ENCODE measurements at places on chromosomes 7 and 10. TPM values are rescaled to one million over a fixed set of nuclear protein-coding genes. Genes with fewer than 3 reads are reported as not detected.

- no peak for DNase-seq
Observed at GRCh38 chr7:137657476-137658189, 189.1 kb downstream of the DGKI start.

DNA sequence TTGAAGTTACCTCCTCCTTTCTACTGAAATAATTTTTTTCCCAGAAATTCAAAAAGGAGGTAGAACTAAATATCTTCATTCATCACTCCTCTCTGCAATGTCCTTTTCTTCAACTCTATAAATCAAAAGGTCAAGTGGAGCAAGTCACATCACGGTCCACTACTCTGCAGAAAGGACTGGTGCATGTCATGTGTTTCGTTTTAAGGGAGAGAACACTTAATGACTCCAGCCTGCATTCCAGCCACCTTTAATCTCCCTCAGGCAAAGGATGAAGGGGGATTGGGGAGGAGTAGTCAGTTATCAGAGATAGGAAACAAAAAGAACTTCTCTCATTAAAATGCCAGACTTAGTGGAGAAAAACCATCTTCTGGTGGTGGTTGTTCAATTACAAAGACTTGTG is 78.9 kb downstream of the ANK3 start:
- no peak for DNase-seq

DNA sequence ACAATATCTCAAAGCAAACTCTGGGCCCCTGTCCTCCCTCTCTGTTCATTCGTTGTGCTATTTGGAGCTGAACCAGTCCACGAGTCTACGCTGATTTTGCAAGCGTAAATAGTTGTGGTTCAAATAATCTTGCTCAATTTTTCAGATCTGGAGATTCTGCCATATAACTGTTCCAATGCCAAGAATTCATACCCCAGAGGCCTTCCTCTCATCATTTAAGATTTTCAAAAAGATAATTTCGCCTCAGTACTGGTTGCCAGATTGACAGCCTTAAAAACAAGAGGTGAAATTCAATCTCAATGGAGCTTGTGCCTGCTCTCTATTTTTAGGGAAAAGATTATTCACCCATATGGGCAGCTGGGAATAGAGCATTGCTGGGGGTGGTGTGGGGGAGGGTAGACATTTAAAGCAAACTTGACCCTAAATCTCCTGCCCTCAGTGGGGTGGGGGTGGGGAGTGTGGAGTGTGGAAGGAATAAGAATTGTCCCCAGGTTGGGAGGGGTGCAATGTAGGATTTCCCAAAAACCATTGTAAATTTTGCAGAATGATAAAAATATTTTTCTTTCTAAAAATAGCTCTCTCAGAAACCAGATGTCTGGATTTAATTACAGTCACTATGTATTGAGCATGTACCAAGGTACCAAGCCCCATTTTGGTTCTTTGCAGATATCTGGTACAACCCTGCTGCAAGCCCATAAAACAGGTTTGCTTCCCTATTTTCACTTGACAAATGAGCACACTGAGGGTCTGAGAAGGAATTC is 104.7 kb upstream of the EEPD1 start:
- no peak for DNase-seq

GRCh38 chr10:1643161-1643907 is 94.0 kb downstream of the ADARB2 start:
- DNase-seq: peak; percentile 47

VOPP1 gene
- 14.7 TPM for total RNA-seq

FAM180A gene
- not detected for total RNA-seq

HOGA1 gene
- not detected for total RNA-seq

FRG2B gene
- total RNA-seq: not detected

All from Karpas-422 (cell line).